ENCODE measurements at places on chromosomes 7 and 10.

DNA sequence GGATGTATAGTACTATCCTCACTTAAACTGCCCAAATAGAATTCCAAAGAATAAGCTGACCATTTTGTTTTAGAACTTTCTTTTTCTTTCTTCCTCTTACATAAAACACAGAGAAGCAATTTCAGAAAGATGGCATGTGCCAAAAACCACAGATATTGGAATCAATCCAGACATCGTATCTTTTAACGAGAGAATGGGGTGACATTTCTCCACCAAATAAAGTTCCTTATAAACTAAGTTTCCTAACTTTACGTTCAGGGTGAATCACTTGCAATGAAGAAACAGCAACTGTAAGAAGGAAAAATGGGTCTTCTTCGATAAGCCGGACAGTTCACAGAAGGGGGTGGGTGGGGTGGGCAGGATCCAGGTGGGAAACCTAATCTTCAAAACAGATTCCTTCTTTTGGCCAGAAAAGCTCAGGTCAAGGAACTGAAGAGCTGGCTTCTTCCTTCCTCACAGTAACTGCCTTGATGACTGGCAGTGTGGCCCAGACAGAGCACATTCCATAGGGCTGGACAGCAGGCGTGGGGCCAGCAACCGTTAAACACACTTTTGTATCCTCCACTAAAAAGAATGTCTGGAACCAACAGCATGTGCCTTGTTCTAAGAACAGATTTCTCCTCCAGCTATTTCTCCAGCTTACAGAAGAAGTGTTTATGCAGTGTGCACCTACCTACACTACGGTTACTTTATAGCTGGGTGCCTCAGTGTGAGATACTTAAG lies 31.5 kb downstream of the CREB3L2 start:
- DNase-seq = no peak

- DNase-seq = no peak
These were observed 50.6 kb downstream of the MGMT start for GRCh38 chr10:129517680-129518057.

- DNase-seq = no peak
These were observed 115.6 kb downstream of the TWIST1 start for GRCh38 chr7:19001854-19002253.

DNA sequence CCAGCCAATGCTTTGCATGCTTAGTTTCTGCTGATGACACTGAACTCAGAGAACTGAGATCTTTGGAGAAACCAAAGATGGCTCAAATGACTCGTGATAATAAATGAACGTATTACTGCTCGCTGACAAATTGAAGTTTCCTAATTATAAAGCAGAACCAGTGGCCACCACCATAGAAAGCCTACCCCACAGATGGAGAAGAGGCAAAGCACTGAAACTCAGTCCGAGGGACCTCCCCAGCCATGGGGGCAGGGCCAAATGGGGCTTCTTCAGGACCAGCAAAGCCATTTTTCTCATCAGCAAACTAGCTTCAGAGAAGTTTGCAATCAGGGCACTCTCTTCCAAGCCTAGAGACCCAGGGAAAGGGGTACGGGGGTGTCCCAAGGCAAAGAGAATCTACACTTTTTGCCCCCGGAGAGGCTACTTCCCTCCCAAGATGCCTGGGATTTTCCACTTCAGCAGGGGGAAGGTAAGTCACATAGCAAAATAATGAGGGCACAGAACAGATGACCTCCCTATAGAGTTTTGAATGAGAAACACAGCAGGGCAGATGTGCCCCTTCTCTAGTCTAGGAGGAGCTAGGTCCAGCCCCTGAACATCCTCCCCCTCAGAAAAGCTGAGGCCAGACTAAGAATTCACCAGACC lies 4.3 kb upstream of the IL6 start:
- no peak for DNase-seq

DNA sequence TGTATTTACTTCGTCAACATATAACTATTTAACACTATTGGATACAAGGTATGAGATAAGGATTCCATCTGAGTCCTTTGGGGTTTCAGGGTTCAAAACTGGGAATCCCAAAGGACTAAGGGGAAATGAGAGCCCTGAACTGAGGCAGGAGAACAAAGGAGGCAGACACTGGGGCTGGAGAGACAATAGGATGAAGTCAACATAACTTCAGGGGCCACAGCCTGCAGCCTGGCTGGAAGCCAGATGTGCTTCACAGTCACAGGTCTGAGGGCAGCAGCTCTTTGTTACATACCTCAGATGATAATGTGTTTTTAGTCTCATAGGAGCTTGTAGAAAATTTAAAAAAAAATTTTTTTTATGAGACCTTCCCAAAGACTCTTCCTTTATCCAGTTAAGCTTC lies 73.3 kb downstream of the NRF1 start:
- DNase-seq = no peak

DNA sequence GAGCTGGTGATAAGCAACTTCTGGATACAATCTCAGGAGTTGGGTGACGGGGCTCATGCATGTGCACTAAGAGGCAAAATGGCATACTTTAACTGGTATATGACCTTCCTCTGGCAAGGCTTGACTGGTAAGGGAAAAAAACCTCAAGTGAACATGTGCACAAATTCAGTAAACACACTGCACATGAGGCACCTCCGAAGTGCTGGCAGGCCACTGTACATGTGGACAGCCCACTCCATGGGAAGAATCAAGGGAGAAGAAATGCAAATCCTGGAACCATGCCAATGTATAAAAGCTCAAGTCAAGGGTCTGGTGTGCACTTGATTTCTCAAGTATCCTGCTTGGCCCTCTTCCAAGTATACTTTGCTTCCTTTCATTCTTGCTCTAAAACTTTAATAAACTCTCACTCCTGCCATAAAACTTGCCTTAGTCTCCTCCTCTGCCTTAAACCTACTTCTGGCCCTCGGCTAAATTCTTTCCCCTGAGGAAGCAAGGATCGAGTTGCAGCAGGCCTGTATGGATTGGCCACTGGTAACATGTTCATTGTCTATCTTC lies 167.2 kb downstream of the RAMP3 start:
- no peak for DNase-seq

DNA sequence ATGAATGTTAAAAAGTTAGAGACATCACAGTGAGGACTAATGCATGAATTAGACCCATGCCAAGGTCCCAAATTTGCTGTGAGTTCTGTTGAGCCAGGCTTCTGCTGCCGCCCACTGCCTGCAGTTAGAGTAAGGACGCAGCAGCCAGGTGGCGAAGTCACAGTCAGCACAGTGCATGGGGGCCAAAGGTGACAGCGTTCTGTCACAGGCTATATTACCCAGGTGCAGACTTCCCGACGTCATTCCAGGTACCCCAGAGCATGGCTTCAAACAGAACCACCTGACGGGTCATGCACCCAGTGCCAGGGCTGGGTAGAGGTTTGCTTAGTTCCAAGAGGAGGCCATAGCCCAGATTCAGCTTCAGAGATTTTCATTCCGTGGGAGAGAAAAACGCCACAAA lies 33.9 kb upstream of the HMX3 start:
- no peak for DNase-seq

GRCh38 chr7:137298464-137298794 lies 45.1 kb downstream of the PTN start:
- DNase-seq = no peak

- DNase-seq = no peak
These were observed 185.3 kb upstream of the PCLO start for GRCh38 chr7:83347945-83348444.

DNA sequence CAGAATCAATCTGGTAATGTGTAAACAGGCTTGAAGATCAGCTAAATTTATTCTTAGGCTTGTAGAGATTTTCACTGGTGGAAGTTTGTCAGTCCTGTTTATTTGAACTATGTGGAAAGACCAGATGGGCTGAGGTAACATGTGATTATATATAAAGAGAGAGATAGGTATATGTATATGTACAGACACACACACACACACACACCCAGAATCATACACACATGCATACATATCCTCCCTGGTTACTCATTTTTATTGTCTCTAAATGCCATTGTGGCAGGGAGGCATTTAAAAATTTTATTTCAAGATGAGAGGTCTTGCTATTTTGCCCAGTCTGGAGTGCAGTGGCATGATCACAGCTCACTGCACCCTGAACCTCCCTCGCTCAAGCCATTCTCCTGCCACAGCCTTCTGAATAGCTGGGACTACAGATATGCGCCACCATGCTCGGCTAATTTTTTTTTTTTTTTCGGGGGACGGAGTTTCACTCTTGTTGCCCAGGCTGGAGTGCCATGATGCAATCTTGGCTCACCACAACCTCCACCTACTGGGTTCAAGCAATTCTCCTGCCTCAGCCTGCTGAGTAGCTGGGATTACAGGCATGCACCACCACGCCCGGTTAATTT lies 78.1 kb upstream of the CYTH3 start:
- DNase-seq = no peak

GRCh38 chr10:24727786-24728185 lies 4.1 kb upstream of the ARHGAP21 start:
- no peak for DNase-seq

- no peak for DNase-seq
These were observed 39.3 kb upstream of the AKR1C2 start for GRCh38 chr10:5042922-5043321.

- no peak for DNase-seq
These were observed 312.1 kb downstream of the SKIDA1 start for GRCh38 chr10:21213381-21213780.

- no peak for DNase-seq
These were observed 25.0 kb downstream of the PPP1R3C start for GRCh38 chr10:91607646-91608403.

GRCh38 chr10:110504111-110504735 lies 6.5 kb downstream of the DUSP5 start:
- DNase-seq = no peak

DNA sequence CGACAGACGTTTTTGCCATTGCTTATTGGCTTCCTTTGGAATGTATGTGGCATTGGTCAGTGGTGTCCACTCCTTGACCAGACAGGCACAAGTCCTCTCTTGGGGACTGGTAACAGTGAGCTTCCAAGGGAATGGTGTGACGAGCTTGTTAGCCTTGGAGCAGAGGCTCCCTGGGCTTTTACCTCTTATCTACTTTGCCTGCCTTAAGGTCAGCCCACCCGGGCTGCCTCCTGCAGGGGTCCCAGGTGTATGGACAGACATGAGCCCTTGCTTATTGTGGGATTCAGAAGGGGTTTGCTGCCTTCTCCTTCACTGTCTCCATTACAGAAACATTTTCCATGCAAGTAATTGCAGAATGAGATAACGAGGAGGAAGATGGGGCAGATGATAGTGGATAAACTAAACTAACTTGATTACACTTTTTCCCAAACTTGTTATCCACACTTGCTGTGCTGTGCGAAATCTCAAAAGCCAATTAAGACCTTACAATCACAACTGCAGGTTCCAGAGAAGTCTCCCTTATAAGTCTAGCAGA lies 29.7 kb downstream of the PLPP4 start:
- DNase-seq = no peak

- DNase-seq = no peak
These were observed 40.8 kb upstream of the HECW1 start for GRCh38 chr7:43071604-43072003.

DNA sequence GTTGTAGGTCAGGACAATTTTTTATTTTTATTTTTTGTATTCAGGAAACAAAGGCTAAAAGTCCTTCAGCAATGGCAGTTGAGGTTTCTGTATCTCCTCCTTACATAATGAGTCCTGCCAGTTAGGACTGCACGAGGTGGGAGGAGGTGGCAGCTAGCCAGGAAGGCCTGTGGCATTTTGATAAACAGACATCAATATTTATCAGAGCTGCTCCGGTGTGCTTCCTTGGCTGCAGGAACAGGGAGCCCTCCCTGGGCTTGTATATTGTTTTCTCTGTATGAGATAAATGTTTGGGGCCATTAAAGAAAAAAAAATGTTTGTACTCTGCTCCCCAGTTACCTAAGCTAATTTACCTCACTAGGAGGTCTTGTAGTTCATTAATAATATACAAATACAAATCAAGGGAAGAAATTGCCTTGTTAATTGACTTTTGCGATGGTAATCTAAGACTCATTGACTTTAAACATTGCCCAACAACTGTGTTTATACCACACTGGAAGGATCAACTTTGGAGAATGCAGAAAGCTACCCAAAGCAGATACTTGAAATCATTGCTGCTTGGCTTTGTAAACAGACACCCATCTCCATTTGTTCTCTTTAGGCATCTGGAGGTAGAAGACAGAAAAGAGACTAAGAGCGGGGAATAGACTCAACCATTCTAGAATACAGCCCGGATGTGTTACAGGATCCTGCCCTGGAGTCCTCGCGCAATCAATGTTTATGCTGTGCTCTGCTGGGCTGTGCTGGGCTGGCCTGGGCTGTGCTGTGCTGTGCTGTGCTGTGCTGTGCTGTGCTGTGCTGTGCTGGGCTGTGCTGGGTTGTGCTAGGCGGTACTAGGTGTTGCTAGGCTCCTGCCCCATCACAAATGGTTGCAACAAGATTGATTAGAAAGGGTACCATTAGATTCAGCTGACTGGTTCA lies 36.5 kb upstream of the PDZD8 start:
- DNase-seq = no peak

- DNase-seq = no peak
These were observed 290.3 kb downstream of the TNS3 start for GRCh38 chr7:47291461-47292081.

- DNase-seq = no peak
These were observed 40.8 kb downstream of the TAS2R41 start for GRCh38 chr7:143518521-143518920.

GRCh38 chr7:50752422-50752821 lies 30.3 kb downstream of the GRB10 start:
- DNase-seq = no peak

DNA sequence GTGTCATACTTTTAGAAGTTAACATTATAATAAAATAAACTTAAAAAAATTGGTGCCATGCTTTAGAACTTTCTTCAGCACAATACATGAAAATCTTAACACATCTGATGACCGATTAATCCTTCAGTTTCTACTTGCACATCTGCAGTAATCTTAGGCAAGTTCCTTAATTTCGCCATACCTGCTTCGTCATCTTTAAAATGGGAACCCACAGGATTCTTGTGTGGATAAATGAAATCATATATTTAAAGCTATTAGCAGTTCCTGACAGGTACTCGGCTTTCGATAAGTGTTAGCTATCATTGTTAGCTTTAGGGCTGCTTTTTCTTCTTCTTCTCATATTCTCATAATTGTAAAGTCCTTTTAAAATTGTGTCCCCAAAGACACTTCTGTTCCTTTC lies 907 bp upstream of the VPS50 start:
- no peak for DNase-seq

- no peak for DNase-seq
These were observed 180.1 kb upstream of the MKLN1 start for GRCh38 chr7:131147604-131148003.

All from cerebellum (tissue), 4 donors.